ENCODE measurements at places on chromosomes 4 and X.
A peak's percentile ranks its signal among the peaks of the same experiment; 100 is the strongest.

GRCh38 chr4:76207549-76207948 is 6.1 kb downstream of the SCARB2 start:
- no peak for DNase-seq

- DNase-seq = no peak
Measured at GRCh38 chr4:183863155-183863825, 41.8 kb upstream of the STOX2 start.

- peak; percentile 87 for DNase-seq
Measured at GRCh38 chr4:112099701-112100297, 45.5 kb upstream of the FAM241A start.

- no peak for DNase-seq
Measured at GRCh38 chr4:147370473-147370872, 110.4 kb upstream of the EDNRA start.

DNA sequence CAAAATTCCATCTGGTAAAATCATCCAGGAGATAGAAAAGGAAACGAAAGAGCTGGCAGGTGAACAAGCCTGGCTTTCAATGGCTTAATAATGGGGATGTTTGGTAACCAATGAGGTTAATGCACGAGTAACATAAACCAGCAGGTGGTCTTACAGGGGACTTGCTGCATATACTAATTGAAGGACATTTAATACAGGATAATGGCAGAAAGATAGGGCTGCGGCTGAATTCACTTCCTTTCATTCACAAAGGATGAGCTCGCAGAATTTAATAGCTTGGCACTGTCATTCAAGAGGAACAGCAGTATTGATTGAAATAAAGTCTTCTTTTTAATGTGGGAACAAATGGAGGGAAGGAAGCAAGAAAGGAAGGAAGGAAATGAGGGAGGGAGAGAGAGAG is 156.3 kb upstream of the RAI2 start:
- no peak for DNase-seq

GRCh38 chr4:3115637-3116270 is 41.3 kb downstream of the HTT start:
- no peak for DNase-seq

GRCh38 chrX:7146703-7147412 is 654 bp upstream of the STS start:
- DNase-seq = no peak

GRCh38 chr4:118798658-118799057 is 37.3 kb downstream of the SEC24D start:
- no peak for DNase-seq

DNA sequence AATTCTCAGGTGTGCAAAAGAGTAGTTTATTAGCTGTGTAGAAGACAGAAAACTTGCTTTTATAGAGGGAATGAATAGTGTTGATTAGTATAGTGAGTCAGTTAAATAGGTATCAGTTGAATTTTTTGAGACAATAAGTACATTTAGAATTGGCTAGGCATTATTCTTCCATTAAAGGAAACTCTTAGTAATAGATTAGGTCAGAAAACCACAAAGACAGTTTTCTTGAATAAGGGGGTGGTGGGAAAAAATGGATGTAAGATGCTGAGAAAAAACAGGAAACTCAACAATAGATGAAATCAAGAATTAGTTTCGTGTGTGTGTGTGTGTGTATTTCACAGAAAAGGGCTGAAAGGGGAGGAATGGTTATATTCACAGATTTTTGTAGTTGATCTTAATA is 16.8 kb downstream of the CD38 start:
- no peak for DNase-seq

DNA sequence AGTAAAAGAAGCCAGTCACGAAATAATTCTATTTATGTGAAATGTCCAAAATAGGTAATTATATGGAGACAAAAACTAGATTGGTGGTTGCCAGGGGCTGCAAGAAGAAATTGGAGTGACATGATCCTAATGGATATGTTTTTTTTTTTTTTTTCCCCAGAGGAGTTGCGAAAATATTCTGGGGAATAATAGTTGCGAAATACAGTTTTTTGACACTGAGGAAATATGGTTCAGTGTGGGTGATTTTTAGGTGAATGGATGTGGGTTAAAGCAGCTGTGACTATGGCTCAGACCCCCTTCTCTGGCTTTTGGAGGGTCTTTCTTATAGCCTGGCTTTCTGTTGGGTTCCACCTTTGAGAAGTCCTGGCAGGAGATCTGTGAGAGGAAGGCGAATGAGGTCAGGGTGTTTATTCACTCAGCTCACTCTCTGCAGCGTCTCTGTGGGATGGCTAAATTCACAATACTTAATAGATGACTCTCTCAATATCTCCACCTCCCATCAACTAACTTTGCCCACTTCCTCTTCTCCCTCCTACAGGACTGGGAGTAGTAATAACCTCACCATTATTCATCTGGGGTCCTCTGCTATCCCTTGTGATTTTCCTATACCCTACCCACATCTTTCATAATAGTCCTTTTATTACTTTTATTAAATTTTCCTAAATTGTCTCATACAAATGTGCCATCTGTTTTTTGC is 15.3 kb upstream of the RAB9B start:
- DNase-seq = no peak

All from hippocampal formation (tissue), 2 donors.